Activated T-helper 17 cell treated with anti-CD3 and anti-CD28 coated beads, Interleukin-2, amount 50 U/mL, for 72 hours (primary cell): ENCODE measurements at places on chromosomes 12 and 14. TPM values are rescaled to one million over a fixed set of nuclear protein-coding genes. Genes with fewer than 3 reads are reported as not detected.

Gene AMN
- total RNA-seq = 2.1 TPM

Gene DCAF11
- total RNA-seq = 72.4 TPM

GRCh38 chr12:52285172-52285745 is 6.1 kb downstream of the KRT81 start:
- no peak for ATAC-seq

GRCh38 chr14:76203086-76204001 is 51.6 kb downstream of the GPATCH2L start:
- ATAC-seq = peak; percentile 73

DNA sequence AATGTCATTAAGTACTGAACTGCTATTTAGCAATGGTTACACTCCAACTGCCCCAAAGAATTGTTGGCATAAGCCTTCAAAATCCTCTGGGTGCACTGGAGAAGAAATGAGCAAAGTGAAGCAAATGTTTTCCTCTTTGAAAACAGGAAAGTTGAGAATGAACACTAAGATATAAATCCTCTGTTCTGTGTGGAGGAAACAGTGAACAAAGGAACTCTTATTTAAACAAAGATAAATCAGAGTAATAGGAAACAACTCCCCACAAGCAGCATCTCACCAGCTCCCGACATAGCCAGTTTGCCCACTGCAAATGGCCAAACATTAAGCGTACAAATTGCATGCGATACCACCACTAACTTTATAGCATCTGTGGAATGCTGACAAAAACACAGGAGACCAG is 54.0 kb downstream of the BCAT1 start:
- ATAC-seq = no peak

- no peak for ATAC-seq
These were observed 34.9 kb downstream of the CCDC175 start for GRCh38 chr14:59541731-59542130.

DNA sequence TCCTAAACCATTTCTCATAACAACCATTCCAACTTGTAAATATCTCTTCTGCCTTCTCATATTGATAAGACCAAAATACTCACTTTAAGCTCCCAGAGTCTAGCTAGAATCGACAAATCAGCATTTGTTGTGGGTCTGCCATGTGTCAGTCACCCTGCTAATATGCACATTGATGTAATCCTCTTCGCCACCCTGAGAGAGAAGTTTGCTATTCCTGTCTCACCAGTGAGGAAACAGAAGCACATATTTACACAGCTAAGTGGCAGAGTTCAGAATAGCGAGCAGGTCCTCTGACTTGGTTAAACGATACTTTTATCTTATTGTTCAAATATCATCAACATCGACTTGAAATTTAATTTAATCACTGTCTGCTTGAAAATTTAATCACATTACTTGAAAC is 142.1 kb downstream of the ANO4 start:
- ATAC-seq = no peak

DNA sequence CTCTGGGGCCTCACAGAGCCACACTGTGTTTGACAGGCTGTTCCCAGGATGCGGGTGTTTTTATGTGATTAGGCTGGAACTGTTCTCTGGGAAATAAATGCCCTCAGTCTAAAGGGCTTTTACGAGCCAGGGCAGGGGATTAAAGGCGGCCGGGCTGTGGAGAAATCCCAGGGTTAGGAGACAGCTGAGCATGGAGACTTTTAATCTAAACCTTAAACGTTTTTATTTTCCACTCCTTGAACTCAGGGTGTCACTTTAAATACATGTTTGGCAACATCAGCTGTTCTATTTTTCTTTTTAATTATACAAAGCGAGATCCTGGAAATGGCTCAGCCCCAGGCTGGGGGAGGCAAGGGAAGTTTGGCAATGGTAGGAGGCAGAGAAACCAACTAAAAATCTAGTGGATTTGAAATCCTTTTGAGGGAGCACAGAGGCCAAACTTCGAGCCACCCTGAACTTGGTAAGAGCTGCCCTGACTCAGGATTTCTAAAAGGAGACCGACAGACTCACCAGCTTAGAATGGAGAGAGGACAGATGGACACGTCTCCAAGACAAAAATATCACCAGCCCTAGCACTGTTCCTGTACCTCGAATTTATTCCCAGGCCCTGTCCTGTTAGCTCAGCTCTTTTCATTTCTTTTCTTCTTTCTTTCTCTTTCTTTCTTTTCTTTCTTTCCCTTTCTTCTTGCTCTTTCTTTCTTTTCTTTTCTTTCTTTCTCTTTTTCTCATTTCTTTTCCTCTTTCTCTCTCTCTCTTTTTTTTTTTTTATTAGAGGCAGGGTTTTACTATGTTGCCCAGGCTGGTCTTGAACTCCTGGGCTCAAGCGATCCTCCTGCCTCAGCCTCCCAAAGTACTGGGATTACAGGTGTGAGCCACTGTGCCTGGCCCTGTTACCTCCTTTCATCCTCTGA is 15.8 kb upstream of the ORAI1 start:
- no peak for ATAC-seq
